Stromal cell of bone marrow (primary cell): ENCODE measurements at places on chromosomes 16 and 17.

- DNase-seq, result no peak
These were observed 26.1 kb downstream of the CDR2 start for GRCh38 chr16:22348291-22348690.

DNA sequence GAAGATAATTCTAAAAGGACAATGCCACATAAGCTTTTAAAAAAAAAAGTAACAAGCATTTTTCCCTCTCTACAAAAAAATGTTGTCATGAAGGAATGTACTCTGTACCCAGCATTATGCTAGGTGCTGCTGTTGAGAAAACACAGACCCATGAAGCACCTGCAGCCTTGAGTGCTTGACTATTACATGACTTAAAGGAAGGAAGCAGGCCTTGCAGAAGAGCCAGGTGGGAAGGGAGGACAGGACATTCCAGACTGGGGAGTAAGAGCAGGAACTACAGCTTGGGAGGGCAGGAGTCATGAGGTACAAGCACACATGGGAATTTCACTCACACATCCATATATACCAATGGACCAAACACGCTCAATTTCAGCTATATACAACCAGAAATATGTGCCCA is 3.8 kb downstream of the MYO1D start:
- no peak for DNase-seq

DNA sequence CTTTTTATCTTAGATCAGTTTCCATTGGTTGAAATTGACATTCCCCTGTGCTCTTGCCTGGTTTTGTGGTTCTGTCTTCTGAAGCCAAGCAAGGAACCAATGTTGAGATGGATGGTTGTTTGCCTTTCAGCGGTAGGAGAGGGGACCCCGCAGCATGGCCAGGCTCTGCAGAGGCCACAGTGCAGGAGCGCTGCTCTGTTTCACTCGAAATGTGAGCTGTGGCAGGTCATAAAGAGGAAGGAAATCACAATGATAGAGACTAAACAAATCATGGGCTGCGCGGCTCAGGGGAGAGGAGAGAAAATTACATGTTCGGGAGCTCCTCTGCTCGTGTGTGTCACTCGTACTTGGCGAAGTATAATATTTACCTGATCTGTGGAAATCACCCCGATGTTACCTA is 148.2 kb downstream of the SNX29 start:
- DNase-seq, result no peak

- no peak for DNase-seq
These were observed 802 bp upstream of the ATXN2L start for GRCh38 chr16:28821874-28822519.

GRCh38 chr17:41589301-41589700 is 2.6 kb upstream of the KRT14 start:
- no peak for DNase-seq

DNA sequence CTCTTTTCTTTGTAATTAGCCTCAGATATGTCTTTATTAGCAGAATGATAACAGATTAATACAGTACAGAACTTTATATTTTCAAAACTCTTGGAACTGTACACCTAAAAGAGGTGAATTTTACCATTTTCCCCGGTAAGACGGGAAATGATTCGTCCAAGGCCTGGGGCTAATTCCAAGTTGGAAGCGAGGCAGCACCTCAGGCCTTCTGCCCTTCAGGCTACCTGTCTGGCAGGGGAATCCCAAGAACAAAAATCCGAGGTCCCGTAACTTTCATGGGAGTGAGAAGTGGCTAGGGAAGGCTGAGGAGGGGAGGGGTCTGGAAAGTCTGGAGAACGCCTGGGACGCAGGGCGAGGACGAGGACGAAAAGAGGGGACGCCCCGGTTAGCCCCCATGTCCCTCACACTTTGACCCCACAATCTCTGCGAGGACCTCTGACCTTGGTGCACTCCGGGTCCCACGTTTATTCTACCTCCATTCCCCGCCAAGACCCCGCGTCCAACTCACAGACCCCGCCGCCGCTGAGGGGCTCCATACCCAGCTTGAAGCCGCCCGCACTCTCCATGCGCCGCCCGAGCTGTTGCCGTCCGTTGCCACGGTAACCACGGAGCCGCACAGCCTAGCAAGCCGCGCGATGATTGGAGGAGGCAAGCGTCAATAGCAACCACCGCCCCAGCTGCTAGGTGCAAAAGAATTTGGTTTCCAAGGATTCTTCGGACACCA is at the start of gene HYDIN:
HYDIN (minus strand) TSS at position 601 of the 724 bp plus-strand sequence. CDS start 43,827 bp downstream, outside the sequence.
- DNase-seq, result peak; percentile 9

GRCh38 chr16:86823125-86823524 is 244.8 kb downstream of the FOXL1 start:
- DNase-seq, result no peak

GRCh38 chr17:52606098-52606497 is 447.6 kb upstream of the CA10 start:
- DNase-seq, result no peak

- DNase-seq, result no peak
These were observed 25.5 kb downstream of the STH start for GRCh38 chr17:46024590-46024989.

DNA sequence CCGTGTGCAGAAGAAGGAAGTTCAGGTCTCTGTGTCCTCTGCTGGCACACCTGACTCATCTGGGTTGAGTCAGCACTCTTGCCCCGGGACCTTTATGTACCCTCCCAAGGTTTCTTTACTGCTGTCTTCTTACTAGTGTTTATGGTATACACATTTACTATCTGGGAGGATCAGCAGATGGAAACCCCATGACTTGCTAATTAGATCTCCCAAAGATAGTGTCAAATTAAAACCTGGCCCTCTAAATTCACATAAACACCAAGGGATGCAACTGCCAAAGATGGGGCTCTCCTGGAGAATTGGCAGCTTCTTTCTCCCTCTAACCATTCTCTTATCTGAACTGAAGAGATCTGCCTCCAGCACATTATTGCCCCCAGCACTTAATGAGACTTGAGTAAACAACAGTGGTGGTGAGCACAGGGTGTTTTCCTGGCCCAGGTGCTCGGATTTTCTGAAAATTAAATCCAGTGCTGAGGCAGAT is 718.1 kb upstream of the SOX9 start:
- no peak for DNase-seq

- DNase-seq, result no peak
These were observed 10.5 kb downstream of the CLCN7 start for GRCh38 chr16:1464196-1464893.
